ENCODE measurements at places on chromosomes 4 and X.

- DNase-seq: no peak
Measured at GRCh38 chrX:9515973-9516538, 51.2 kb downstream of the TBL1X start.

DNA sequence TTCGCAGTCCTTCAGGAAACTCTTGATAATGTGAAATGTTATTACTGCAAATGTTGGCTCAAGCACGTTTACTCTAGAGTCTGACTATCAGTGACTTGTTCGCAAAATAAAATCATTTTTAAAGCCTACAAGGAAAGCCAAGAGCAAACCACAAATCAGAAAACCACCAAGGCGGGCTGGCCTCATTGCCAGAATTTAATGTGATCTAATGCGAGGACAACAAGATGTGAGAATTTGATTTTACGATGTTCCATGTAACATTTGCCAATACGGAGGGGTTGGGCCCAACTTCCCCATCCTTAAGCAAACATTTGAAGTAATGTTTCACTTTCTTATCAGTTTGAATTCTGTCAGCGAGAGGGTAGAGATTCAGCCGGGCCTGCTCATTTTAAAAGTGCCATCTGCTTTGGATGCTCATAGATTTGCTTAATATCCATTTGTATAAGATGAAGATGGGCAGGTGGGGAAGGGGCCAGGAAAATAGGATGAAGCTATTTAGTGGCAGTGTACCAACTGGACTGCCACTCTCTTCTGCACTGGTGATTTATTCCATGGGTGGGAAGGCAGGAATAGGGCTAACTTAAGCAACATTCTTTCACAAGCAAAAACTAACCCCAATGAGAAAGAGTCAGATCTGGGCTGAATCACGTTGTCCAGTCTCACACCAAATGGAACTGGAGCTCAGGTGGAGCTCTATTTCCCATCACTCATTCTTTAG lies 225.3 kb downstream of the ANAPC10 start:
- DNase-seq: no peak

DNA sequence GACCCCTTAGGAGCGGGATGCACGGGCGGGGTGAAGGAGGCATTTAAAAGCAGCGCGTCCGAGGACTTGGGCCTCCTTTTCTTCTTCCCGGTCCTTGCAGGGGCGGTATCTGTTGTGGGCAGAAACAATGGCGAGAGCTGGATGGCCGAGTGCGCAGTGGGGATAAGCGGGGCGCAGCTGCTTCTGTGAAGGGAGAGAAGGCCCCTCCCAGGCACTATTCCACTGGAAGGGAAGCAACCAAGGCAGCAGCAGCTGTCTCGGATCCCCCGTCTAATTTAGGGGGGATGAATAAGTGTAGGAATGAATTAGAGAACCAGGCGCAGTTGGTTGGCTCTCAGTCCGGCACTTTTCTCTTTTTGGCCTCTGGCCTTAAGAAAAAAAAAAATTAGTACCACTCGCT lies 995 bp downstream of the SMARCA5 start:
- DNase-seq: peak; percentile 79

DNA sequence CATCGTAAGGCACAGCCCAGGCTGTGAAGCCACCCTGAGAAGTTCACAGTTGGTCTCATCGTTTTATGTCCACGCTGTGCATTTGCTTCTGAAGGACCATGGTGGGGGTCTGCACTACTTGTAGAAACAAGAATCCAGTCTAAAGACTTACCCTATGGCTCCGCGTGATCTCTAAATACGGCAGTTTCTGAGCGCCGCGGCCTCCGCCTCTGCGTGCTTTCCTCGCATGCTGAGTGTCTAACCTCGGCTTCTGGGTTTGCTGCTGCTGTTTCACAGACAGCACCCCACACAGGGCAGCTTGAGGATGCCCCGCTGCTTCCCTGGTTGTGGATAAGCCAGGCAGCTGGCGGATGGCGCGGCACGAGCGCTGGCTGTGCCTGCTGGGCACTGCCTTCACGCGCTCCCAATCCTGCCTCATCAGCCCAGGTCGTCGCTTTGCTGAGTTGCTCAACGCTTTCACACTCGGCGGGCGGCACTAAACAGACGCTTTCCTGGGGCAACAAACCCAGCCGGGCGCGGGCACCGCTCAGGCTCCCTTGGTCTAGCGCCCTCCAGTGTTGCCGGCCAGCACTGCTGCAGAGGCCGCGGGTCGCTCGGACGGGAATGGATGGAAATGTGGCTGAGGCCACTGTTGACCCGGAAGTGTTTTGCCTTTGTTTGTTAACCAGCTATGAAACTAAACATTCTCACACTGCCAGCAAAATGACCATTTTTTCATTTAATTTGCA lies 39.2 kb downstream of the FGFRL1 start:
- DNase-seq: no peak

DNA sequence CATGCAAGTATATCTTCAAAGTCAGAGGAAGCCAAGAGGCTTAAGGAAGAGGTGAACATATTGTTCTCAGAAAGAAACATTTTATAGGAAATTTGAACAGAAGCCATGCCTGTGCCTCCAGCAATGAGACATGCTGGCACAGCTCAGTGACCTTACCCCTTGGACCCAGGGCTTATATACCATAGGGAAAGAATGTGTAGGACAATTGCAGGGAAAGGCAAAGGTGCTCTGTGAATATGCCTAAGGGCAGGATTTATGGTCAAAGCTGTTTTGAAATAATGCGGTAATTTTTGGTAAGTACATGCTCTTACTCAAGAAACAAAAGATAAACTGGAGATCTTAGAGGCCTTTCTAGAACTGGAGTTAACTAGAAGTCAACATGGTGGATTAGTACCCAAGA lies 568.8 kb downstream of the GRID2 start:
- no peak for DNase-seq

GRCh38 chr4:51997647-51998046 lies 22.5 kb downstream of the LRRC66 start:
- DNase-seq: no peak

DNA sequence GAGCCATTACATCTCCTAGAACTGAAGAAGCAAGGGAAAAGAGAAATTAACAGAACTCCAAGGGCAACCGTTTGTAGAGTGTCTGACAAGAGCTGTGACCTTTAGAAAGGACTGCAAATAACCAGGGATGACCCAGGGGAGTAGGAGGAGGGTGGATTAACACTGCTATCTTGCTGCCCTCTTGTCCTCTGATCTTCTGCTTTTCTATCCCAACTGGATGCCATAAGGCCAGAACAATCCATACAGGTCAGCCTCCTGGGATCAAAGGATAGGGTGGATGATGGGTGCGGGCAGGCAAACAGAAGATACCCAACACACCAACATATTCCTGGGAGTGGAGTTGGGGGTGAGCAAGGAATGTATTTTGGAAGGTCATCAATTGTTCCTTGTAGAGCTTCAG lies 19.8 kb upstream of the PDE5A start:
- DNase-seq: no peak

- peak; percentile 40 for DNase-seq
Measured at GRCh38 chr4:1402516-1403091, 3.6 kb downstream of the NKX1-1 start.

DNA sequence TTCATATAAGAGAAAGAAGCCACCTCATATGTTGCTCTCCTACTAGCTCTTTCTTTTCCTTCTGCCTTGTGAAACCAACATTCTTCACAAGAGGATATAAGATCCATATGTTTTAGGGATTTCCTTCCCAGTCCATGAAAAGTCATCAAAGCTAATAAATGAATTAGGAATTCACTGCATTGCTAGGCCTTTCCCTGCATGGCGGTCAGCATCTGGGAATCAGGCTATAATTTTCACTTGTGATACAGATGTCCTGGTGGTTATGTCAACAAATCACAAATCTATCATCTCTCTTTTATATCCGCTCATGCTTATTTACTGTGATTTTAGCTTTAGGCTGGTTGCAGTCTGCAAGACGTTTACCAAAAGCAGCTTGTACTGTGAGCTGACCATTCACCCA lies 510.0 kb downstream of the NLGN4X start:
- no peak for DNase-seq

DNA sequence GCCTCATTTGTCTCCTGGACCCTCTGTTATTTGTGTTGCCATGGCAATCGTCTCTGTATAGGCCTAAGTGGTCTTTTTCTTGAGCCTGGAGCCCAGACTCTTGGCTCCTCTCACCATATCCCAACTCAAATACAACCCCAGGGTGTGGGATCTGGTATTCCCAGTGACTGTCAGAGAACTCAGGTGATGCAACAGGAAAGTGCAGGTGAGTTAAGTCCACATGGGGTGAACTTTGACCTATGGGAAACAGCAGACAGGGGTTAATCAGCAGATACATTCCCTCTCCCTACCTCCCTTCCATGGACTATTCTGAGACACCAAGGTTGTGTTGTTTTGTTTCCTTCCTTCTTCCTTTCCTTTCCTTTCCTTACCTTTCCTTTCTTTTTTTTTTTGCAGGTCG lies 130.9 kb upstream of the RPS6KA3 start:
- no peak for DNase-seq

DNA sequence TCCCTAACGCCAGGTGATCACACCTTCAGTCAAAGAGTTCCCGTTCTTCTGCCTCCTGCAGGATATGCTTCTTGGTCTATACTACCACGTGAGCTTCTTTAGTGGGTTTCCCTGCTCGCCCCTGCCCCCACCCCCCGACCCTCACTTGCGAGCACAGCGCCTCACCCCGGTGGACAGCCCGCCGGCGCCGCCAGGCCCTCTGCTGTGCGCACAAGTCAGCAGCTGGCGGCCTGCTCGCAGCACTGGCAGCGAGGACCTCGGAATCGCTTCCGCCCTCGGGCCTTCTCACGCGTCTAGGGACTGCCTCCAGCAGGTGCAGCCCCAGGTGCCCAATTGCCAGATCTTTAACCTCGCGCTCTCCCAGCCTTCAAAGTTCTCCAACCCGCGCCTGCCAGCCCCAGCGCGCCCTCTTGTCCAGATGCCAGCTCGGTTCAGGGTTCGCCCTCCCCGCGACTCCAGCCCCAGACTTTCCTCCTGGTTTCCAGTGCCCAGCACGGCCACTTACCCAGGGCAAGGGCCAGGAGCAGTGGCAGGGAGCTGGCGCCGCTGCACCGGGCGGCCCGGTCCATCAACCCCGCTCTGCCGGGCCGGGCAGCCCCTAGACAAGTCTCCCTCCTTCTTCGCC lies 454 bp downstream of the BTC start:
- peak; percentile 94 for DNase-seq

Data from right kidney (tissue), 9 donors.